ENCODE measurements at places on chromosomes 13 and 19. TPM values are rescaled to one million over a fixed set of nuclear protein-coding genes. Genes with fewer than 3 reads are reported as not detected.

Gene ZNF426
- 26.7 TPM for total RNA-seq

Gene BRME1
- total RNA-seq = 3.5 TPM

Gene ZNF790
- total RNA-seq = 10.1 TPM

Gene CEACAM8
- total RNA-seq = not detected

Gene CGB8
- 9.4 TPM for total RNA-seq

Gene ALOX5AP
- 0.31 TPM for total RNA-seq

Gene SLC7A10
- not detected for total RNA-seq

DNA sequence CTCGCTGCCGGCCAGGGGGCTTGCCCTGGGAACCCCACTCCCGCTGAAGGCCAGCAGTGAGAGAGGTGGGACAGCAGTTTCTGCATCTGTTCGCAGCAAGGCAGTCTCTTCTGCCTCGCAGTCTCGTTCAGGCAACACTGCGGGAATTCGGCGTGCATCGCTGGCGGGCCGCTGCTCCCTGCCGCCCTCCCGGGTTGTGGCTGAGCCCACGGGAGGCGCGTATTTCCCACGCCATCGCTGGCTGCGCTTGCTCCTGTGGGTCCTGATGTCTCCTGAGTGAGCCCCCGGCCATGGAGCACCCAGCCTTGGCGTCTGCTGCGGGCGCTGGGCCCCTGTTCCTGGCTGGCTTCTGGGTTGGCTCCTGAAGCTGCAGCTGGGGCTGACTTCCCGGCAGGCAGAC lies 227.9 kb downstream of the TEX29 start:
- DNase-seq = no peak
- no peak overlapping the region for H3K4me3 ChIP-seq
- peaks cover 37% of the 10 kb centered on the region for H3K27me3 ChIP-seq
- H3K36me3 ChIP-seq = no peaks in the 10 kb centered on the region

DNA sequence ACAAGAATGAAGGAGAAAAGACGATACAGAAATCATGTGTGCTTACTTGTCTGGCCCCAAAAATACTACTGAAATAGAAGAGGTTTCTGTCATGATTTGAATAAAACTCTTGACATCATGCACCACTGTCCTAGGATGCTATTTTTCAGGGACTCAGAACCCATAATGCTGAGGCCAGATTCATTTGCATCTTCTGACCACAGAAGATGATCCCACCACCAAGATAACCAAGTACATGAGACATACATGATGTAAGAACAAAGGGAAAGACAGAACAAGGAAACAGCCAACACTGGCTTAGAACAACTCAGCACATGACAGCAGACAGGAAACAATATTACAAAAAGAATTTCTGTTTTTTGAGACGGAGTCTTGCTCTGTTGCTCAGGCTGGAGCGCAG lies 2.5 kb downstream of the ZNF552 start:
- peaks cover 25% of the 10 kb centered on the region for H3K36me3 ChIP-seq
- no peaks in the 10 kb centered on the region for H3K27me3 ChIP-seq
- peaks cover 31% of the 10 kb centered on the region for H3K4me1 ChIP-seq
- DNase-seq = no peak

DNA sequence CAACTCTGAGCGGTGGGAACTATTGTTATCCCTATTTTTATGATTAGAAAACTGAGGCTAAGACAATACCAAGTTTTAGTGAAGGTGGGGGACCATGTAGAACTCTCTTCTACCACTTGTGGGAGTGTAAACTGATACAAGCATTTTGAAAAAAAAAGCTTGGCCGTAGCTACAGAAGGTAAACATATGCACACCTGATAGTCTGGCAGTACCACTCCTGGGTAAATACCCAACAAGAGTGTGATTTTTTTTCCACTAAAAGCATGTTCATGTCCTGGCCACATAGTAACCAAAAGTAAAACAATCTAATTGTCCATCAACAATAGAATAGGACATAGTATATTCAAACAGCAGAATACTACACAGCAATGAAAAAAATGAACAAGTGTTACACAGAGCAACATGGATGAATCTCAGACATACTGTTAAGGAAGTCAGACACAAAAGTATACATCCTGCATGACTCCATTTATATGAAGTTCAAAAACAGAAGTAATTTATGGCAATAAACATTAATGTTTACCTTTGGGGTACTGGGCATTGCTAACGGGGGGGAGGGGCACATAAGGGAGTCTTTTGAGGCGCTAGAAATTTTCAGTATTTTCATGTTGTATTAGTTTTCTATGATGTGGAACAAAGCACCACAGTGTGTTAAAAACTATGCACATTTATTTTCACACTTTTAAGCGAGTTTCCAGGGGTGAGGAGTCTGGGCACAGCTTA lies 6.4 kb upstream of the SPATA13 start:
- DNase-seq = no peak
- peaks cover 3% of the 10 kb centered on the region for H3K27me3 ChIP-seq
- H3K4me1 ChIP-seq = peaks cover 17% of the 10 kb centered on the region
- H3K27ac ChIP-seq = no peak overlapping the region

- no peak overlapping the region for H3K27ac ChIP-seq
- DNase-seq = no peak
- peaks cover 8% of the 10 kb centered on the region for H3K4me1 ChIP-seq
- no peaks in the 10 kb centered on the region for H3K36me3 ChIP-seq
Observed at GRCh38 chr19:10100163-10100785, 2.2 kb downstream of the ANGPTL6 start.

- H3K27me3 ChIP-seq = no peaks in the 10 kb centered on the region
- H3K4me3 ChIP-seq = no peak overlapping the region
- H3K27ac ChIP-seq = no peak overlapping the region
- no peaks in the 10 kb centered on the region for H3K36me3 ChIP-seq
- DNase-seq = no peak
- peaks cover 4% of the 10 kb centered on the region for H3K4me1 ChIP-seq
Observed at GRCh38 chr13:20867408-20867807, 35.1 kb downstream of the XPO4 start.

DNA sequence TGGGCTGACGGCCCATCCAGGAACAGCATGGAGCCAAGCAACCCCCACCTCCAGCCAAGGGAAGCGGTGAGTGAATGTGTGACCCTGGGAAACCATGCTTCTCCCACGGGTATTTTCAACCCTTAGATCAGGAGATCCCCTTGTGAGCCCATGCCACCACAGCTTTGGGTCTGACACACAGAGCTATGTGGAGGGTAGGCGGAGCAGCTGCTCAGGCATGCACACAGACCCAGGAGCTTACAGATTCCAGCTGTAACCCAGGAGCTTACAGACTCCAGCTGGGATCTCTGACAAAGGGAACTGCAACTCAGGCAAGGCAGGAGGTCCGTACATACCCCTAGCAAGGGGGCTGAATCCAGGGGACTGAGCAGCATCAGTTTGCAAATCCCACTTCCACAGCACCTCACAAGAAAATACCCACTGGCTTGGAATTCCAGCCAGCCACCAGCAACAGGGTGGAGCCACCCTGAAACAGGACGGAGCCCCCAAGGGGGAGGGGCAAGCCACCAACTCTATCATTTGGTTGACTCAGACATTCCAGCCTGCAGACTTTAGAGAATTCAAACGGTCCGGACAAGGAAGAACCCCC lies 40.8 kb upstream of the RFXAP start:
- no peaks in the 10 kb centered on the region for H3K27me3 ChIP-seq
- H3K27ac ChIP-seq = peak overlapping the region; percentile 76
- peak overlapping the region; percentile 60 for H3K4me3 ChIP-seq
- no peak for DNase-seq

- H3K27ac ChIP-seq = no peak overlapping the region
- peaks cover 2% of the 10 kb centered on the region for H3K27me3 ChIP-seq
- no peak overlapping the region for H3K4me3 ChIP-seq
- H3K36me3 ChIP-seq = peaks cover 4% of the 10 kb centered on the region
Observed at GRCh38 chr13:113820813-113821651, 42.8 kb downstream of the GAS6 start.

- H3K27ac ChIP-seq = no peak overlapping the region
- no peaks in the 10 kb centered on the region for H3K36me3 ChIP-seq
- no peaks in the 10 kb centered on the region for H3K4me1 ChIP-seq
- DNase-seq = no peak
- no peaks in the 10 kb centered on the region for H3K27me3 ChIP-seq
Observed at GRCh38 chr13:97723655-97724054, 229.8 kb upstream of the IPO5 start.

- H3K27me3 ChIP-seq = peaks cover 87% of the 10 kb centered on the region
- no peaks in the 10 kb centered on the region for H3K36me3 ChIP-seq
- H3K4me3 ChIP-seq = peak overlapping the region; percentile 67
- H3K4me1 ChIP-seq = peaks cover 4% of the 10 kb centered on the region
Observed at GRCh38 chr19:10430505-10431253, 10.3 kb downstream of the PDE4A start.

DNA sequence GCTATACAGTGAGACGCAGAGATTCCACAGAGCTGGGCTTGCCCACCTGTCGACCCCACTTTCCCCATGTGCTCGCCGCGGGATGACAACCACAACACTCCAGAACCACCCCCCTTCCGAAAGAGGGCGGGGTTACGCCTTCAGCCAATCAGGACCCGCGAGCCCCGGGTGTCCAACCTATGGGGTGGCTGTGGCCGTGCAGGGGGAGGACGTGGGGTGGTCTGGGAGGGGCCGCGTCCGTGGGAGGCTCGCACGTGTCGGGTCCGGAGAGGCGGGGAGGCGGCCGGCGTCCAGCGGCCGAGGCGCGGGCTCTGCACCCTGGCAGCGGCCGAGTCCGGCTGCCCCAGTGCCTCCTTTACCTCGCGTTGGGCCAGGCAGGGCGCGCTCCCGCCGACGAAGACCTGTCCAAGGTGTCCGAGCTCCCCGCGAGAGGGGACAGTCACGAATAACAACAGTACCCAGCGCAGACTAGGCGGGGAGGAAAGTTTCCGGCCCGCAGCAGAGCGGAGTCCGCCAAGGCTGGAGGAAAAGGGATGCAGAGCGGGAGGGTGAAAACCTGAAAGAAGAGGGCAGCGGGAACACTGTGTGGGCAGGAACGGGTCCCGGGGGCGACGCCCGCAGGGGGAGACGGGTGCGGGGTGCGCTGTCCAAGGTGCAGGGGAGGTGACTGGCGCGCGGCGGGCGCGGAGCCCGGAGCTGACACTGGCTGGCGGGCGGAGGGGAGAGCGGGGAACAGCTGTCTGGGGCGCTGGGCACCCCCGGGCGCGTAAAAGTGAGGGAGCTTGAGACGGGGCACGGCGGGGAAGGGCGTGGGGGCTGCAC lies 911 bp downstream of the ENOX1 start:
- peaks cover 17% of the 10 kb centered on the region for H3K27me3 ChIP-seq
- peaks cover 14% of the 10 kb centered on the region for H3K4me1 ChIP-seq
- H3K27ac ChIP-seq = peak overlapping the region; percentile 61
- H3K4me3 ChIP-seq = peak overlapping the region; percentile 95
- no peaks in the 10 kb centered on the region for H3K36me3 ChIP-seq

DNA sequence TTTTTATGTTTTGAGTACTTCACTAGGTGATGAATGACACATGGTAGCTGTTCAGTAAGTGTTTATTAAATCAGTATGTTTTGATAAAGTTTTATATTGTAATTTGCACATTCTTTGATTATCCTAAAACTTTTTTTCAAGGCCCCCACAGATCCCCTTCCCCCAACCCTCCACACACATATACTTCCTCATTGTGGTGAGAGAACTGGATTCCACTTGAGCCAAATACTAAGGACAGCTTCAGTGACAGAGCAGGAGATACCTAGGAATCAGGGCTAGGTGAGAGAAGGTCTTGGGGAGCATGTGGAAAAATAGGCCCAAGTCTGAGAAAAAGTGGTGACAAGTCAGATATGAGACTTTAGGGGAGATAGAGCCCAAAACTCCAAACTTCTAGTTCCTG lies 174.6 kb downstream of the TDRD3 start:
- H3K36me3 ChIP-seq = peaks cover 31% of the 10 kb centered on the region
- peaks cover 30% of the 10 kb centered on the region for H3K4me1 ChIP-seq
- no peak overlapping the region for H3K4me3 ChIP-seq
- DNase-seq = no peak
- no peaks in the 10 kb centered on the region for H3K27me3 ChIP-seq

GRCh38 chr13:36432106-36432544 lies at the start of gene CCNA1:
TSS of gene CCNA1 (plus strand) at chr13:36432495. CDS start at chr13:36433057, 562 bp downstream.
- no peaks in the 10 kb centered on the region for H3K36me3 ChIP-seq
- no peak for DNase-seq
- H3K27me3 ChIP-seq = peaks cover 86% of the 10 kb centered on the region
- H3K4me1 ChIP-seq = peaks cover 3% of the 10 kb centered on the region
- peak within 1 kb of the TSS; percentile 84 for H3K4me3 ChIP-seq

GRCh38 chr13:93736081-93736480 lies 509.5 kb downstream of the GPC6 start:
- no peaks in the 10 kb centered on the region for H3K27me3 ChIP-seq
- H3K36me3 ChIP-seq = no peaks in the 10 kb centered on the region
- peaks cover 13% of the 10 kb centered on the region for H3K4me1 ChIP-seq
- DNase-seq = no peak
- H3K4me3 ChIP-seq = no peak overlapping the region
- H3K27ac ChIP-seq = no peak overlapping the region

DNA sequence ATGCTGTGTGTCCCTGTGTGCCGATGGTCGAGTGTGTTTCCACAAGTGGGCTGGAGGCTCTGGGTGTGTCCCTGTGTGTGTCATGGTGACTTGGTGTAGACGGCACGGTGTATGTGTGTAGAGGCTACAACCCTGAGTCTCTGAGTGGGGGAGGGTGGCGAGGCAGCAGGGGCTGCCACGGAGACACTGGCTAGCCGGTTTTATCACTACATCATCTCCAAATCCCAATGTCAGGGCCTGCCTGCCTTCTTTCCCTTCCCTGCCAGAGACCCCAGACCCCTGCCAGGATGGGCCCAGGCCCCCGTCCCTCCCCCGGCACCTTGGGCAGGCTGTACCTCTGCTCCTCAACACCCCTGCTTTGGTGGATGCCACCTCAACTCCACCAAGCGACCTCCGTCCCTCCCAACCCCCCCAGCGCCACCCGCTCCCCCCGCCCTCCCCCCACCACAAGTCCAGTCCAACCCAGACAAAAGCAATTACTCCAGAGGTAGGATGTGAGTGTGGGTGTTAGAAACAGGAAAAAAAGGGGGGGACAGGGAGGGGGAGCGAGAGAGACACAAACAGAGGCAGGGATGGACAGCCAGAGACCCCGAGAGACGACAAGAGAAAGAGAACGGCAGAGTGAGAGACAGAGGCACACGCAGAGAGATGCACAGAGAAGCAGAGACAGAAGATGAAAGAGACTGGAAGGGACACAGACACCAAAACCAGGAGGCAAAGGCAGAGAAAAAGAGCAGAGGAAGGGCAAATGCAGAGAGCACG lies 21.6 kb upstream of the POU2F2 start:
- no peak overlapping the region for H3K4me3 ChIP-seq
- H3K27ac ChIP-seq = no peak overlapping the region
- H3K27me3 ChIP-seq = peaks cover 64% of the 10 kb centered on the region
- no peaks in the 10 kb centered on the region for H3K36me3 ChIP-seq
- no peak for DNase-seq
- H3K4me1 ChIP-seq = peaks cover 24% of the 10 kb centered on the region

DNA sequence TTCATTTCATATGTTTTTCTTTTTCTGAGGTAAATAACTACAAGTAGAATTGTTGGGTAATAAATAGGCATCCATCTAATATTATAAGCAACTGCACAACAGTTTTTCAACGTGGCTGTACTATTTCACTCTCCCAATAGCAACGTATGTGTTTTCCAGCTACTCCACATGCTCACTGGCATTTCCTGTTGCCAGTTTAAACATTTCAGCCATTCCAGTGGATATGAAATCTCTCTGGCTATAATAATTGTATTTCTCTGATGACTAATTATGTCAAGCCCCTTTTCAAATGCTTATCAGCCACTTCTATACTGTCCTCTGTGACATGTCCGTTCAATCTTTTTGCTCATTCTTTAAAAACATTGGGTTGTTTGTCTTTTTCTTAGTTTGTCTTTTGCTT lies 26.8 kb upstream of the ALOX5AP start:
- peaks cover 4% of the 10 kb centered on the region for H3K27me3 ChIP-seq
- peaks cover 5% of the 10 kb centered on the region for H3K4me1 ChIP-seq
- H3K36me3 ChIP-seq = no peaks in the 10 kb centered on the region
